ENCODE measurements at places on chromosomes 11 and 22. TPM values are rescaled to one million over a fixed set of nuclear protein-coding genes. Genes with fewer than 3 reads are reported as not detected.

Gene ADM
- 127 TPM for total RNA-seq

DNA sequence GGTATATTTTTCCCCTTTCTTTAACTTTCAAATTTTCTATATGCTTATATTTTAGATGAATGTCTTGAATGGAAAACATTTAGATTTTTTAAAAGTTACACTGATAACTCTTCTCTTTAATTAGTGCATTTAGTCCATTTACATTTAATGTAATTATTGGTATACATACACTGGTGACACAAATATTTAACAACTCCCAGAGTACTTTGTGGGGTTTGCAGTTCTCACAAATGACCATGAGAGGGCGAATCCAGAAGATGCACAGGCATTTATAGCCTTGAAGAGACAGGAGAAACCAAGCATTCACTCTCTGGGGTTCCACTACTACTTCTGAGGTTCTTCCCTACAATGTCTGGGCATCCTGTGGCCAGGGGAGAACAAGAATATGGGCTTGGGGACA lies 125.1 kb downstream of the TIMP3 start:
- peak; percentile 41 for DNase-seq

DNA sequence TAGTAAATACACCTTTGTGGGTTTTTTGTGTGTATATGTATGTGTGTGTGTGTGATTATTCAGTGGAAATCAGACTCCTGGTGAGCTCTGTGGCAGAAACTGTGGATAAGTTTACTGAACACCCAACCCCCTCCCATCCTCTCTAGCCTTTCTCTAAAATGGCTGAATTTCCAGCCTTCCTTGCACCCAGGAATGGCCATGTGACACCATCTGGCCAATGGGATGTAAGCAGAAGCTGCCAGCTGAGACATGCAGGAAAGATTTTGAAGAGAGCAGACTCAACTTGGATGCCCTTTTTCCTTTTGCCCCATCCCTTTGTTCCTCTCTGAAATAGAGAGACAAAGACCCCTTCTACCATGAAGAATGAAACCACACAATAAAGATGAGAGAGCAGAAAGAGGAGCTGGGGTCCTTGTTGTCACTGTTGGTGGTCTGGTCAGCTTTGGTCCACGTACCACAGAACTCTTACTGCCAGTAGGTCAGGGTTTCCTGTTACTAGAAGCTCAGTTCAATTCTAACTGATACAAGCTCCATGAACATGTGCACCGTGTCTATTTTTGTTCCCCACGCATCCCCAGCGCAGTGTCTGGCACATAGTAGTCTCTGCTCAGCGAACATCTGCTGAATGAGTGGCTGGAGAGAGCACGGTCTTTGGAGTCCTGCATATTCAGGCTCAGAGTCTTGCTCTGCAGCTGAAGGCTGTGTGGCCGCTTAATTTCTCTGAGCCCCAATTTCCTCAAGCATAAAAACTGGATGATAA lies 57.5 kb downstream of the SEZ6L start:
- DNase-seq, result no peak

Gene MYO18B
- total RNA-seq, result 0.07 TPM

GRCh38 chr11:115611343-115611742 lies 107.1 kb upstream of the CADM1 start:
- no peak for DNase-seq

DNA sequence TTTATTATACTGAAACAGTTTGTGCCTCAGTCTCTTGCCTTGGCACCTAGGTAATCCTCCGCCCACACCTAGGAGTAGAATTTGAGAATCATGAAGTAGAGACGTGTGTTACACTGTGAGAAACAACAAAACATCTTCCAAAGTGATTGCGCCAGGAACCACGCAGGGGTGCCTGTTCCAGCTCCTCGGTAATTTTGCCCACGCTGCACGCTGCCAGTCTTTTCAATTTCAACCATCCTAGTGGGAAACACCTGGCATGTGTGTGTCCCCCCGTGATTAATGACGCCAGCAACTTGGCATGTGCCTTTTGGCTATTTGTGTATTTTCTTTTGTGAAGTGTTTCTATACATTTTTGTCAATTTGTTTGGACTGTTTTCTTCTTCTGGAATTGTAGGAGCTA lies 919.1 kb downstream of the BRD1 start:
- DNase-seq, result no peak

Gene FAM83F
- 17.1 TPM for total RNA-seq

Gene GPR83
- 2.8 TPM for total RNA-seq

Gene POU2AF2
- total RNA-seq, result not detected

DNA sequence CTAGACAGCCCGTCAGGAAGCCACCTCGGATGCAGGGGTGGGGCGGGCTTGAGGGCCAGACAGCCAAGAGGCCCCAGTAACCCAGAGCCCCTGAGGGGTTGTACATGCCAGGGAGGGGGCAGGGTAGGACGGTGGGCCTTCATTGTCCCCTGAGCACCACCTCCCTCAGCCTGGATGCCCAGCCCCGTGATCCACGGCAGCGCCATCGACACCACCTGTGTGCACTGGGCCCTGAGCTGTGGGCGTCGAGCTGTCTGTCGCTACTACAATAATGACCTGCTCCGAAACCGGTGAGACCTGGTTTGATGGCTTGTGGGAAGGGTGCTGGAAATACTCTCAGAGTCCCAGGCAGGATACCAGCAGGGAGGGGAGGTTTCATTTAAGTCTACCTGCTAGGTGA lies 37.4 kb upstream of the TPBGL start:
- DNase-seq, result no peak

Gene NEFH
- total RNA-seq, result not detected

GRCh38 chr22:48488149-48488551 lies 1339.5 kb downstream of the BRD1 start:
- no peak for DNase-seq

DNA sequence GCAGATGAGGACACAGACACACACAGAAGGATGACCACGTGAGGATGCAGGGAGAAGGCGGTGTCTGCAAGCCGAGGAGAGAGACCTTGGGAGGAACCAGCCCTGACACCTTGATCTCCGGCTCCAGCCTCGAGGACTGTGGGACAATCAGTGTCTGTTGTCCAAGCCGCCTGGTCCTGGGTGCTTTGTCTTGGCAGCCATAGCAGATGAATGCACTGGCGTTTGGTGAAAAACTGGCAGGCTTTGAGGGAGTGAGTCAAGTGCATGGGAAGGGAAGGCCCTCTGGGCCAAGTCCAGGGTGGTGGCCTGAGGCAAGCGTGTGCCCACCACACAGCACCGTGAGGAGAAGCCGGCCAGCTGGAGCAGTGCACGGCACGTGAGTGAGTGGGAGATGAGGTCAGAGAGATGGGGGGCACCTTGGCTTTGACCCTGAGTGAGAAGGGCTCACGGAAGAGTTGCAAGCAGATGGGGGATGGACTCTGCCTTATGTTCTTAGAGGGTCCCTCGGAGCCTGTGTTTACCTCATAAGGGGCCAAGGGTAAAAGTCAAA lies 12.4 kb upstream of the BRSK2 start:
- no peak for DNase-seq

GRCh38 chr11:15940462-15941205 lies 415.7 kb downstream of the SOX6 start:
- DNase-seq, result no peak

Gene TRPM5
- not detected for total RNA-seq

Gene APOA1
- 872 TPM for total RNA-seq

DNA sequence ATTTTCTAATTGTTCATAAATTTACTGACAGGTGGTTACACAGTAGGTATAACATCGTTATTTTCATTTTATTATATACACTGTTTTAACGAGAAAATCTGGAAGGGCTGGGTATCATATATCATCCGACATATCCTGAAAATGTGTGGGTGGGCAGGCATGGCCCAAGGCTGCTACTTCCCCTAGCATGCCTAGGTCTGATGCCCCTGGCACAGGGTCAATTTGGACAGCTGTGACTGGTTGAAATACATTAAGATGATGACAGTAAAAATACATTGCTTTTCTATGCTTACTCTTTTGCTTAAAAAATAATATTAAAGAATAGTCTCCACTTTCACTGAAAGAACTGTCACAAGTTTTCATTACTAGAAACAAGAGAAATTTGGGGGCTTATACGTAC lies 908.8 kb downstream of the OPCML start:
- DNase-seq, result no peak

- peak; percentile 94 for DNase-seq
Measured at GRCh38 chr11:65468874-65469333, 29.9 kb upstream of the MALAT1 start.

DNA sequence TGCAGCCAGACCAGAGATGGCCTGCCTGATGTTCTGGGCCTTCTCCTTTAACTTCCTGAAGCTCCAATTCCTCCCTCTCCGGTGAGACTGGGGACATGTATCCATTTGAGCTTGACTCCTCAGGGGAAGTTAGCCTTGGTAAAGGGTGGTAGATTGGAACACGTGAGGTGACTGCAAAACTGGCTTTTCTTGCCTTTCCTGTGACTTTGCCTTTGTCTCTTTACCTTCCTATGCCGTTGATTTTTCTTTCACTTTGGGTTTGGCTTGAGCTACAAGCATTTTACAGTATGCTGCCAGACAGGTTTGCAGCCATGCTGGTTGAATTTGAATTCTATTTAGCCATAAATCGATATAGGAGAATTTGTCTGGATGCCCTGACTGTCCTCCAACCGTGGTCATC lies 16.8 kb upstream of the GLYATL1 start:
- no peak for DNase-seq

Gene RFPL2
- total RNA-seq, result not detected

GRCh38 chr11:68753300-68753699 lies 2.0 kb upstream of the TESMIN start:
- DNase-seq, result peak; percentile 56

Gene TEX54
- total RNA-seq, result 0.95 TPM

- no peak for DNase-seq
Measured at GRCh38 chr11:44777209-44778194, 50.7 kb downstream of the TSPAN18 start.

DNA sequence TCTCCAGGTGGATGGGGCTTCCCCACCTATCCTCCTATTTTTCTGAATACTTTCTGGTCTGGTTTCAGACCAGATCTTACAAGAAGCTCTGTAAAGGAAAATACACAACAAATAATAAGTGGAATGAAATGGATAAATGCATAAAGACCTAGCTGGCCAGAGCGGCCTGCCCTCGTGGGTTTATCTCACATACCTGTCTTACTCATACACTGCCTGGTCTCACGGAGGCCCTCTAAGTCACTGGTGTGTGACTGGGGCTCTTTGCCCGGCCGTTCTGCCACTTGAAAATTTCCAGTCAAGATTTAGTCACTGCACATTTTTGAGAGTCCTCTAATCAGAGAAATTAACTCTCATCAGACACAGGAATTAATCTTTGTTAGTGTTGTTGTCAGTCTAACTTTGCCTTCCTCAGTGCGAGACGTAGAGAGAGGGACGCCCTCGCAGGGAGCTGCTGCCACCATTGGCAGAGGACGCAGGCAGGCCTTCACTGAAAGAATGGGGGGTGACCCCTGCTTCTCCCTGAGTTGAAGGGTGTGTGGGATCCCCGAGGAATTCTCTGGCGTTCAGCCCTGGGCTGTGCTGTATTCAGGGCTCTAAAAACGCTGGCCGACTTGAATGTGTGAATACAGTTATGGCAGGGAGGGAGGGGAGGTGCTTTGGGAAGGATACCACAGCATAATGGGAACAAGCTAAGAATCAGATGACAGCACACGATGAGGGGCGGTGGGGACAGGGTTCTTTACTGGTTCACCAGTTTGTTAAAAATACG lies 46.3 kb upstream of the CADM1 start:
- no peak for DNase-seq

Gene FOLH1
- total RNA-seq, result not detected

DNA sequence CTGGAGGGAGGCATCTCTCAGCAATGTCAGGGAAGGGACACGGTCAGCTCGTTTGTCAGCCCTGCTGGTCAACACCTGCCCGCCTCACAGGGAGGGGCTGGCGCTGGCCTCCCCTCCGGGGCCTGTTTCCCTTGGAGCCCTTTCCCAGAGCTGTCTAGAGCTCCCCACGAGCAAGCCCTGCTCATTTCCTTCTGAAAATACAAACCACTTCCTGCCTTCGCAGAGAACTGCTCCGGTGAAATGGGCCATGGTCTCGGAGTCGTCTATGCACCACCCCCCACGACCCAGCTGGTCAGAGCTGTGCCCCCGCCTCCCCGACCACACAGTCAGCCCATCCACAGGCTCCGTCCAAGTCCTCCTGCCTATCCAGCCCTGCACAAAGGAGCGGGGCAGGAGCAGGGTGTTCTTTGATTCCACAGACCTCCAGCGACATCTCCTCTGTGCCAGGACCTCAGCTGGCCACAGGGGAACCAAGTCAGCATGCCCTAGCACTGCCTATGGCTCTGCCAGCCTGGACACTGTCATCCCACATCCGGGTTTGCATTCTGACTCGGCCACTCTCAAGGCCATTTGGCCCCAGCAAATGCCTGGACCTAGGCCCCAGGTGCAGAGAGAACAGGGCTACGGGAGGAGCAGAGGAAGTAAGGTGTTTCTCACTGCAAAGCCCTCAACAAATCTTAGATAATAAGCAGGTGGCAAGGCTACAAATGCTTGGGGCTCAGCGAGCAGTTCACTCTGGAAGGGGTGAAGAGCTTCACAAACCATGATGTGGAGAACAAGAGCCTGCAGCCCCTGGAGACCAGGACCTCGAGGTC lies 82.1 kb upstream of the WNT11 start:
- DNase-seq, result no peak

- no peak for DNase-seq
Measured at GRCh38 chr11:68036717-68037239, 2.0 kb upstream of the TCIRG1 start.

GRCh38 chr11:119586181-119586580 lies 142.8 kb downstream of the NECTIN1 start:
- DNase-seq, result no peak

Gene FOSL1
- total RNA-seq, result 2.7 TPM

Gene SERPIND1
- total RNA-seq, result 1.3 TPM

Gene FGF19
- total RNA-seq, result 1.7 TPM

- no peak for DNase-seq
Measured at GRCh38 chr22:41535244-41535643, 9.0 kb downstream of the POLR3H start.

- DNase-seq, result no peak
Measured at GRCh38 chr22:20523086-20523983, 15.9 kb downstream of the MED15 start.

- DNase-seq, result no peak
Measured at GRCh38 chr22:22400099-22400498, 108.4 kb downstream of the ZNF280B start.

Gene CAPN5
- 21.2 TPM for total RNA-seq

Gene HTR3B
- total RNA-seq, result not detected

DNA sequence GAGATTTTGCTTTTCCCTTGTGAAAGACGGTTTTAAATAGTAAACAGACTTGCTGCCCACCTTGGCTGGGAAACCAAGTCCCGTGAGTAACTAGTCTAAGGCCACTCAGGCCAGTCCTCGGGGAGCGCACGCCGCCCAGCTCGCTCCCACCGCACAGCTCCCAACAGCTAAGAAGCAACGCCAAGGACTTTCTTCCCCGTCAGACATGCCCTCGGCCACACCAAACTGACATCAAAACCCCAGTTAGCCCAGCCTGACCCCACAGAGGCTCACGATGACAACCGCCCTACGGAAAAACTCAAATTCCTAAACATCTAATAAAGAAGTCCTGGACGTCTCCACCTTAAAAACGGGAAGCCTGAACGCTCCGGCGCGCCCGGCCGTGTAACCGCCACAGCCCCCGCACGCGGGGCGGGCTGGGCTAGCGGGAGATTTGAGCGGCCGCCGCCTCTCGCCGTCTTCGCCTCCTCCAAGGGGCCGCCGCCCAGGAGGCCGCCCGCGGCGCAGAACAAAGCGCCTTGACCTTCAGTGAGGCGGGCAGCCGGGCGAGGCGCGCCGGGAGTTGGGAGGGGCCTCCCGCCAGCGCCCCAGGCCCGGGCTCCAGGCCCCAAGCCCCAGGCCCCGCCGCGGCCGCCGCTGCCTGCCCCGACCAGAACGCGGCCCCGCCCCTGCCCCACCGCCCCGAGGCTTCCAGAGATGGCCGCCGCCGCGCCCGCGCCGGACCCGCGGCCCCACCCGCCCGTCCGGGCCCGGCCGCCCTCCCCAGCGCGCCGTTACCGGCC lies 486 bp downstream of the NAP1L4 start:
- DNase-seq, result peak; percentile 89

Measured in Caco-2 (cell line).